ENCODE measurements at places on chromosomes 12 and 14.

- DNase-seq, result no peak
Observed at GRCh38 chr14:89908712-89909450, 45.6 kb downstream of the EFCAB11 start.

GRCh38 chr12:88472775-88473174 is 107.5 kb downstream of the KITLG start:
- no peak for DNase-seq

GRCh38 chr14:68753690-68754089 is 39.2 kb downstream of the ZFP36L1 start:
- no peak for DNase-seq

DNA sequence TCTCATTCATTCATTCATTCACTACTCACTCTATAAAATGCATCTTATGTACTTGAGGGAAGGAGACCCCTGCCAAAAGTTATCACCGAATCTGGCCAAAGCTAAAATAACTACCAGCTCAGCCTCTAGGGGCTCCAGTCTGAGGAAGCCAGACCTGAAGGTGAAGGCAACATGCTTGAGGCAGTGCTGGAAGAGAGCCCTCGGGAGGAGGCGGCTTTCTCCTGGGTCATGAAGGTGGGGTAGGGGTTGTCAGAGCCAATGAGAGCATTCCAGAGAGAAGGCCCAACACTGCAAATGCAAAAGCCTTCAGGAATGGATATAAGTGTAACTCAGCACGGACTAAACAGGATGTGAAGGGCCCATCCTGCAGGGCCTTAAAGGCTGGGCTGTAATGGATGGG is 62.4 kb downstream of the GSC start:
- no peak for DNase-seq

- no peak for DNase-seq
Observed at GRCh38 chr12:109557200-109557599, 16.1 kb downstream of the MMAB start.

Measured in stimulated activated CD8-positive, alpha-beta memory T cell treated with anti-CD3 and anti-CD28 coated beads, Interleukin-12 subunit alpha, Interleukin-12 subunit beta, amount 100 ng/mL, for 4 hours (primary cell).